ENCODE measurements at places on chromosomes 2 and 18.

GRCh38 chr18:267688-268552 is at the start of gene THOC1:
THOC1 (minus strand) TSS chr18:268047; CDS start chr18:268019, 28 bp downstream.
- peak; percentile 94 for DNase-seq

- DNase-seq = no peak
Measured at GRCh38 chr2:88603146-88603545, 24.1 kb downstream of the EIF2AK3 start.

DNA sequence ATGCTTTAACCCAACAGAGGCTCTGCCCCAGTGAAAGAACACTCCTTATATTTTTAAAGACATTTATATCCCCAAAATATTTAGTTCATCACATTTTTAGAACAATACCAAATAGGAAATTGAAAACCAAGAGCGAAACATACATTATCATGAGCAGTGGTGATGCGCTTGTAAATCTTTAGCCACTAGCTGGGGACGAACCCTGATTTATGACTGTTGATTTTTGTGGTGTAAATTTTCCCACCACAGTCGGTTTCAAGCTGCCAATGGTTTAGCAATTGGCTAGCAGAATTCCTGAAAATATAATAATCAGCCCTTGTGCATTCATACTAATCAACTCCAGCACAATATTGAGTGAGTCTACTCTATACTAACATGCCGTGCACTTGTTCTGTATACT is 27.3 kb upstream of the EPC2 start:
- no peak for DNase-seq

- DNase-seq = no peak
Measured at GRCh38 chr2:238418196-238418998, 8.3 kb upstream of the ASB1 start.

GRCh38 chr2:42767080-42767898 is 3.4 kb upstream of the OXER1 start:
- DNase-seq = no peak

DNA sequence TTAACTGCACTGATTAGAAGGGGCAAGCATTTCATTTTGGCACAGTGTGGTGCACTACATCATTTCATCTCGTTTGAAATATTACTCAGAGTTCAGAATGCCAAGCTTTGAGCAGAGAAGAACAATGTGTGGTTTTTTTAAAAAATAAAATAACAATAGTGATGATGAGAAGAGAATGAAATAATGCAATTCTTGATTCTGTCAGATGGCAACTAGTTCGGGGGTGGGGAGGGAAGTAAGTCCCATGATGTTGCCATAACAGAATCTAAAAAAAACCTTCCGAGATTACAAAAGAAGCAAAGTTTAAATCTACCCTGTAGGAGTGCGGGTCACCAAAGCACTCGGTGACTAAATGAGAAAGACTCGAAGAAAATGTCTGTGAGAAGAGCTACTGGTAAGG is 490.4 kb downstream of the NR4A2 start:
- DNase-seq = no peak

Data from stimulated activated CD4-positive, alpha-beta T cell treated with anti-CD3 and anti-CD28 coated beads, Interleukin-12 subunit alpha, Interleukin-12 subunit beta, amount 100 ng/mL, for 48 hours (primary cell).